ENCODE measurements at places on chromosomes 11 and 22. TPM values are rescaled to one million over a fixed set of nuclear protein-coding genes. Genes with fewer than 3 reads are reported as not detected.

GRCh38 chr22:26479792-26480610 lies 3.6 kb downstream of the HPS4 start:
- H3K27me3 ChIP-seq: no peaks in the 10 kb centered on the region
- H3K27ac ChIP-seq: no peak overlapping the region
- DNase-seq: no peak
- peaks cover 23% of the 10 kb centered on the region for H3K36me3 ChIP-seq

DNA sequence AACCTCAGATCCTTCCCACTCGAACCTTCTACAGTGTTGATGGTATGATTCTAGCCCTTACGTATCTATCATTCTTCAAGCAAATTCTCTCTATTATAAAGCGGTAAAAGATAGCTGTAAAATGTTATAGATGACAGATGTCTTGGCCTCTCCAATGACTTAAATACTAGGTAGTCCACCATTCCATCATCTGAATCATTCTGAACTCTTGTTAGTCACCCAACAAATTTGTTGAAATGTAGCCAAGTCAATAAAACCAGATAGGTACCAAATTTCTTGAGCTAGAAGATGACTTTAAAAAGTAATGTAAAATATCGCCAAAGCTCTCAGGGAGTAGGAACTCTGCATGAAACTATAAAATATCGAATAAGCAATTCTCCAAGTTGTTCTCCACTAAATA lies 32.6 kb upstream of the PICALM start:
- H3K36me3 ChIP-seq: no peaks in the 10 kb centered on the region
- no peak for DNase-seq
- H3K27me3 ChIP-seq: no peaks in the 10 kb centered on the region
- H3K4me3 ChIP-seq: no peak overlapping the region
- no peak overlapping the region for H3K27ac ChIP-seq

- peaks cover 38% of the 10 kb centered on the region for H3K4me1 ChIP-seq
- H3K27ac ChIP-seq: no peak overlapping the region
- H3K27me3 ChIP-seq: no peaks in the 10 kb centered on the region
- no peaks in the 10 kb centered on the region for H3K36me3 ChIP-seq
These were observed 34.5 kb upstream of the ETS1 start for GRCh38 chr11:128621601-128622501.

DNA sequence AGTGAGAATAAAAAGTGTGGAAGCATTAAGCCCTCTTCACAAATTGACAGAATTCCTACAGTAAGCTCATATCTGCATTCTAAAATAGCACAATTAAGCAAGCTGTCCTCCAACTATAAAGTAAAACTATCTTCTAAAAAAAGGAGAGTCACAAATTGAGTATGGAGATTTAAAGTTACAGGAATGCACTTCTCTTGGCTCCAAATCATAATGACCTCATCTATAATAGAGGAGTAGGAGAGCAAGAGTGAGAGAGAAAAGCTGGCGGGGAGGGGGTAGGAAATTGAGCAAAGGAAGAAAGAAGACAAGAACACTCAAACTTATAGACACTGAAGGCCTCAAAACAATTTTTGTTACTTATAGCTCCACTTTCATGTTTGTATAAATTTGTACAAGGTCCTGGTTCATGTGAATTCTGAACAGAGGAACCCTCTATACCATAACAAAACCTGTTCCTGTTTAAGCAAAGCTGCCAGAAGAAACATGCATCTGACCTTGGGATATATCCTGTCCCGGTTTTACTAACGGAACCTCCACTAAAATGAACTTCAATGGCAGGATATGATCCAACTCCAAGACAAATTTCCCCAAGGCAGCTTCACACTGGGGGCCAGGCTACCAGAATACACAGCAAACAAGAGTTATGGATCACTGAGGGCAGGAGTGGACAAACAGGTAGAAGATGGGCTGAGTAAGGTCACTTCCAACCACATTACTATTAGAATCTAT lies 37.2 kb downstream of the SLC35F2 start:
- H3K4me3 ChIP-seq: no peak overlapping the region
- H3K27ac ChIP-seq: no peak overlapping the region
- H3K36me3 ChIP-seq: no peaks in the 10 kb centered on the region
- DNase-seq: no peak
- H3K27me3 ChIP-seq: no peaks in the 10 kb centered on the region

SAA4 gene
- total RNA-seq: not detected

DNA sequence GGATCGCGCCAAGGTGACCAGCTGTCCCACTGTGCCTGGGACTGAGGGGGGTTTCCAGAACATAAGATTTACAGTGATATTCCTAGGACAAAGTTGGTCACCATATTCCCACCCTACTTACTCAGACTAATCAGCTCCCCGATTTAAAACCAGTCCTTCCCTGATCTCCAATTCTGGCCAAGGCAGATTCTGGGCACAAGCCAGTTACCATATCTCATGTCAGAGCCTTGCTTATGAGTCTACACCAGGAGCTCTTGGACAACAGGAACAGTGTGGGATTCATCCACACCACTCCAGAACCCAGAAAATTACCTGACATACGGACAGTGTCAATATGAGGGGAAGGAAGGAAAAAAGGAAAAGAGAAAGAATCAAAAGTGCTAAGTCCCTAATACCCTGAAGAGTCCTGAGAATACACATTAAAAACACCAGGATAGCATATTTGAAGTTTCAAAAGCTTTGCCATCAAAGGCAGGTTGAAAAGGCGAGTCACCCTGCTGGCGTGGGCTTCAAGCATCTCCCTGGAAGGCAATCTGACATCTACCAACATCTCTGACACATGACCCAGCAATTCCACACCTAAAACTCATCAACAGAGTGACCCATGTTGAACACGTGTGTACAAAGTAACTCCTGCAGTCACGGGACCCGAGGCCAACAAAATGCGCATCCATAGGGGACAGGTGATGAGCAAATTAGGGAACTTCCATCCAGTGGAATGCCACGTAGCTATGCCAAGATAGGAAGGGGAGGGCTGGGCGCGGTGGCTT lies 8.0 kb upstream of the IL2RB start:
- no peaks in the 10 kb centered on the region for H3K36me3 ChIP-seq
- H3K4me1 ChIP-seq: no peaks in the 10 kb centered on the region

DNA sequence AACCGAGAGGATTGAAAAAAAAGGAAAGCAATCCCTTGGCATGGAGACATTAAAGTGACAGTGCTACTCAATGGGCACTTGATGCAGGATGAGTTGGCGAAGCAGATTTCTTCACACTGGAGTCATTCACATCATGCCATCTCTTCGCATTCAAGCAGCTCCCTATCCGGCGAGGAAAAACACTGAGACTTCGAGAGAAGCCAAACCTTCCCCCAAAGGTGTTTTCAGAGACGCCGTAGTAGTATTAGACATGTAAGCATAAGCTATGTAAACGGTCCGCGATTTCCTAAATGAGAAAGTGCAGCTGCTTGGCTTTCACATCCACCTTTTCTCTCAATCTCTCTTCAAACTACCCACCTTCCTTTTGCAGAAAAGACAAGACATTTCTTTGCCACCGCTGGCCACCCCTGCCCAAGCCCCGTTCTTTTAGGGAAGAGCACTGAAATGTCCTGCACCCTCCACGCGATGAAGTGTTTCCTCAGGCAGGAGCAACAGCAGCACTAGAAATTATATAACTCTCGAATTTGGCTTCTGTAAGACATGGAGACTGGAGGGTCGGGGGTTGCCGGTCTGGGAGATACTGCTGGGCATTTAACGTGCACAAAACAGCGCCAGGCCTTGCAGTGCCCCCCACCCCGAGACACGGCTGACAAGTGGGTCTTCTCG lies at the start of gene DLG2:
Gene DLG2, minus strand, starts transcription at position 13 of the 666 bp plus-strand sequence.
- H3K4me1 ChIP-seq: peaks cover 17% of the 10 kb centered on the region
- H3K36me3 ChIP-seq: peaks cover 17% of the 10 kb centered on the region
- peak; percentile 23 for DNase-seq
- peak within 1 kb of the TSS; percentile 71 for H3K4me3 ChIP-seq
- peak within 1 kb of the TSS; percentile 88 for H3K27ac ChIP-seq

GRCh38 chr11:61553373-61554171 lies 27.3 kb downstream of the SYT7 start:
- H3K4me1 ChIP-seq: peaks cover 10% of the 10 kb centered on the region
- H3K36me3 ChIP-seq: no peaks in the 10 kb centered on the region
- peaks cover 17% of the 10 kb centered on the region for H3K27me3 ChIP-seq
- H3K4me3 ChIP-seq: no peak overlapping the region

DNA sequence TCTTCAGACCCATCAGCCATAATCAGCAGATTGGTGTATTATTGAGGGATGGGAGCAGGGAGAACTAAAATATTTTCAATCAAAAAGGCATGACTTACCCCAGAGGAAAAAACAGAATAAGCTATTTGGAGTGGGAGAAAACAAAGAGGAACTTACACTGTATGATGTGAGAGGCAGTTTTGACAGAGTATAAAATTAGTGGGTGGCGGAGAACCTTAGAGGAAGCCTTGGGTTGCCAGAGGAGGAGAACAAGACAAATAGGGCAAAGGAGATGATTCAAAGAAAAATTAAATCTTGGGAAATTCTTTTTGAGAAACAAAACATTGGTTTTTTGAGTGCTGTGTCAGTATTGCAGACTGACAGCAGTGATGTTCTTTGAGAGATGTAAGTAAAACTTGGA lies 285.0 kb downstream of the C11orf87 start:
- H3K4me1 ChIP-seq: no peaks in the 10 kb centered on the region
- H3K27me3 ChIP-seq: no peaks in the 10 kb centered on the region
- H3K36me3 ChIP-seq: no peaks in the 10 kb centered on the region
- no peak for DNase-seq
- H3K4me3 ChIP-seq: no peak overlapping the region
- no peak overlapping the region for H3K27ac ChIP-seq

- no peak for DNase-seq
- no peak overlapping the region for H3K4me3 ChIP-seq
- peaks cover 21% of the 10 kb centered on the region for H3K4me1 ChIP-seq
- H3K27ac ChIP-seq: no peak overlapping the region
These were observed 33.4 kb downstream of the MIAT start for GRCh38 chr22:26690654-26691376.

ME3 gene
- 3.8 TPM for total RNA-seq

All from GM23338 (cell line).